Stimulated activated CD4-positive, alpha-beta T cell treated with anti-CD3 and anti-CD28 coated beads, TNF-alpha, amount 100 ng/mL, for 1 hour (primary cell): ENCODE measurements at places on chromosomes 4 and X.

DNA sequence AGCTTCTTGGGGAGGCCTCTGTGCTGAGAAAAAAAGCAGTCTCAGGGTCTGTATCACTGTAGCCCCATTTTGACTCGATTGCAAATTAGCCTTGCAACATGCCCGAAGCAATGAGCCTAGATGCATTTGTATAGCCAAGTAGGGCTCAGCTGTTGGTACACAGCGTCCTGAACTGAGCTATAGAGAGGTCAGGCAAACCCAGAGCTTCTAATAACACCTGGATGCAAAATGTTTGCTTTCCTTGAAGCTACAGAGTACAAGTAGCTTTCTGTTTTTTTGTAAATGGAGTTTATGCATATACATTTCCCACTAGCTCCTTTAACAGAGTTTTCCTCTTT is 87.8 kb downstream of the PLAC1 start:
- DNase-seq = no peak

DNA sequence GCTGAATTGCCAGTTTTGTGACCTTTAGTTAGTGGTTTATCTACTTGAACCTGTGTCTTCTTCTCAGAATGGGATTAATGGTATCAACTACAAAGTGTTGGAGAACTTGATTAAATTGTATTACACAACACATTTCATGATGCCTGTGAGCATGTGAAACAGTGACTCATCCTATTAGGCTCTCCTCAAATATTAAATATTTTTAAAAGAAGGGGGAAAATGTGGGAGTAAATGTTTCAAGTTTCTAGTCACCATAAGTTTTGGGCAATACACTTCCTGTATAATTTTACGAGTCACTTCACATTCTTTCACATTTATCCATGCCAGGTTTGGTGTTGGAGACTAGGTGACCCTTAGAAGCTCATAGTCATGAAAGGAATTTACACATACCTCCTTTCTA is 147.0 kb downstream of the HS3ST1 start:
- no peak for DNase-seq

- DNase-seq = no peak
Observed at GRCh38 chr4:128461291-128462102, 173.9 kb upstream of the PGRMC2 start.

DNA sequence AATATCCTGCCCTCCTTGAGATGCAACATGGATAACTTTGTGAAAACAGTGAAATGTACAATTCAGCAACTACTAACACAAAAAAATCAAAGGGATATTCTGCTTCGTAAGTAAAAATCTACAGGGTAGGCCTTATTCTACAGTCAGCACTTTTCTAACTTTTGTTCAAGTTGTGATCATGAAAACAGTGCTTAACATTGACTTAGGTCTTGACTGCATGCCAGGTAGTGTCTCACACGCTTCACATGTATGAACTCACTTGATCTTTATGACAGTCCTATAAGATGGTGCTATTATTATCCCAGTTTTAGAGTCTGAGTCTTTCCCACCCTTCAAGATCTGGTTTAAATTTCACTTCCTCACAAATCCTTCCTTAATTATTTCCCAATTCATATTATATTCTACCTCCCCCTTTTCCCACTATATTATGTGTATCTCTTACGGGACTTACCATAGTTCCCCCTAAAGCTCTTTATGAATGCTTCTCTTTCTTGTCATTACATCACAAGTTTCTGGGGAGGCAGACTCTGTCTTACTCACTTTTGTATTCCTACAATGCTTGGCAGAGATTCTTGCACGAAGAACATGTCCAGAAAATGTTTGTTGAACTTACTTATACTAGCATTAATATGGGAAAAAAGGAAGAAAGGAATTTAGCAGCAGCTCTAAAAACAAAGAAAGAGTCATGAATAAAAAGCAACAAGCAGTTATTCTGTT is 179.8 kb downstream of the SCFD2 start:
- no peak for DNase-seq

DNA sequence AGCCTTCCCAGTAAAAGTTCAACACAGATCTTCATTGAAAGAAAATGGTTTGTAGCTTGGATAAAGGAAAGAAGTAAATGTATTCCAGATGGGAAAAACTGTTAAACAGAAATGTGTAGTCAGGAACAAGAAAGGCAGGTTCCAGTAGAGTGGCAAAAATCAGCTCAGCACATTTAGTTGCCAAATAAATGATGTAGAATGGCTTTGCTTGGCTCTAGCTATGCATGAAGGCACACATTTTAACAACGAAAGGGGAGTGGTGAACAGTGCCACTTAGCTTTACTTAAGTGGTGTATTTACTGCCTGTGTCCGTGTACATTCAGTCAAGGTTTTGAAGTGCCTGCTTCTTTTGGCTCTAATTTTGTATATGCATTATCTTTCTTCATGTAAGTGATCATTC is 644.5 kb upstream of the ATOH1 start:
- DNase-seq = no peak

- DNase-seq = no peak
Observed at GRCh38 chr4:174023641-174024040, 259.8 kb downstream of the FBXO8 start.

GRCh38 chr4:4947721-4948120 is 71.5 kb downstream of the CYTL1 start:
- DNase-seq = no peak

- no peak for DNase-seq
Observed at GRCh38 chr4:154720618-154721267, 23.1 kb upstream of the LRAT start.

DNA sequence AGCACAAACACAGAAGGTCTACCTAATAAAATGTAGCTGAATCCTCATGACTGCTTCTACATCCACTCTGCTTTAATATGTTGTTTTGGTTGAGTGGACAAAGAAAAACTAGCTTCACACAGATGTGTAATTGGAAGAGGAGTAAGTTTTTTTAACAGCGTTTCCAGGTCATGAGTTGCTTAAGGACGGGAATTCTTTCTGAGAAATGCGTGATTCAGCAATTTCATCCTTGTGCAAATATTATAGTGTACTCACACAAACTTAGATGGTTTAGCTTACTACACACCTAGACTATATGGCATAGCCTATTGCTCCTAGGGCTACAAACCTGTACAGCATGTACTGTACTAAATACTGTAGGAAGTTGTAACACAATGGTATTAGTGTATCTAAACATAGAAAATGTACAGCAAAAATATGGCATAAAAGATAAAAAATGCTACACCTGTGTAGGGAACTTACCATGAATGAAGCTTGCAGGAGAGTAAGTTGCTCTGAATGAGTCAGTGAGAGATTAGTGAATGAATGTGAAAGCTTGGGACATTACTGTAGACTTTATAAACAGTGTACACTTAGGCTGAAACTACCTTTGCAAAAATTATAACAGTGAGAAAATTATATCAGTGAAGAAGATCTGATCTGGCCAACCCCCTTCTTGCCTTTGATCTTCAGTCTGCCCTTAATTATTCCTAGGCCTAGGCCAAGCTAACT is 70.8 kb upstream of the IL15 start:
- DNase-seq = no peak

- no peak for DNase-seq
Observed at GRCh38 chr4:155249016-155249566, 40.7 kb downstream of the NPY2R start.

- no peak for DNase-seq
Observed at GRCh38 chrX:151852294-151852693, 60.4 kb upstream of the MAGEA4 start.

GRCh38 chr4:137998666-137999429 is 243.3 kb downstream of the SLC7A11 start:
- DNase-seq = no peak

DNA sequence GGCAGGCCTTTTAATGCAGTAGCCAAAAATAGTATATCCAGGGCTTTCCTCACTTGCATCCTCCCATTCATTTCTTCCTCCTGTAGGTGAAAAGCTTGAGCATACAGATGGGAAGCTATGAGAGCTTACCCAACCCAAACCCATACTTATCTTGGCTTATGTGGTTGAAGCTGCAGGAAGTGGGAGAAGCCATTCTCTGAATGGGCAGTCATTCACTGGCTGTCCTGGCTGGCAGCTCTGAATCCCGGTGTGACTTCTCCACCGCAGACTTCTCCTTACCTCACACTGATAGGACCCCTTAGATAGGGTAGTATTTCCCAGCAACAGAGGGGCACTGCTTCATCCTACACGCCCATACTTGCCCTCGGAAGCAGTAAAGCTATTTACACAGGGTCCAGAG is 125.4 kb downstream of the AMMECR1 start:
- no peak for DNase-seq

DNA sequence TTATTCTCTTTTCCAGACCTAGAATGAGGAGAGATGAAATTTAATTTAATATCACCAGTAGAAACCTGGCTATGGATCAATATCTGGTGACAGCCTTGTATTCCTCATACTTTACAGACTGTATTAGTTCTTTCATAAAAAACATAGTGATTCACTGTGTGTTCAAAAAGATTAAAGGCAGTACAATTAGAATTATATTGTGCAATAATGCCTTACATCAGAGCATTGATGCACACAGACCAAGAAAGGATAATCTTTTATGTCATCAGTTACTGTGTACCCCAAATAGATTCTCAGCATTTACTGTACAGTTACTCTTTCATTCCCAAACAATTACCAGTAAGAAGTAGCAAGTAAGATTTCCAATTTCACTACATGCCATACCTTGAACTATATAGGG is 260.5 kb upstream of the ANXA10 start:
- DNase-seq = no peak

DNA sequence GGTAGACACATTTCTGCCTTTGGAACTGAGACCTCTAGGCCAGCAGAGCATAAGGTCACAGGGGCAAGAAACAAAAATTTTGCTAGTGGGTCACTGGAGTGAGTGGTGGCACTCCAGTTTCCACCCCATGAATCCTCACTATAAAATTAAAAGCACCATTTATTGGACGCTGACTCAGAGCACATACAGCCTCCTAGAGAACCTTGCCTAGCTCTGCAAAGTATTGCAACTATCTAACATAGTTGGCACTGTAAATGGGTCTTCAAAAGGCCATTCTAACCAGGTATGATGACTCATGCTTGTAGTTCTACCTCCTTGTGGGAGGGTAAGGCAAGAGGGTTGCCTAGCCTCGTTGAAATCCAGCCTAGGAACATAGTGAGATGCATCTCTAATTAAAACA is 25.1 kb downstream of the RRAGB start:
- no peak for DNase-seq

DNA sequence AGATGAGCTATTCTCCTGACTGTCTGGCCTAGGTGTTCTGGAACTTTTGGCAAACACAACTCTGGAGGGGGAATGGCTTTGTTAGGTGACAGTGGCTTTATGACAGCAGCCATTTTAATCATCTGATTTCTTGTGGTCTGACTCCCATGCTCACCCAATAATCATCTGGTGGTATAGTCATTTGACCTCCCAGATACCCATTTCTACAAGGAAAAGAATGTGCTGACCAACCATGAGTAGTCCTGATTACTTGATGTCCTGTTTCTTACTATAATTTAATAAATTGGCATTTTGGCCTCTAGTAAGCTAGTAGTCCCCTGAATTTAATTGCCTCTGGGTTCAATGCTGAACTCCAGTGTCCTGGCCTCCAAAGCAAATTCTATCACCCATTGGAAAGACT is 109.9 kb upstream of the DUSP21 start:
- DNase-seq = no peak

- DNase-seq = no peak
Observed at GRCh38 chr4:148224476-148224875, 217.7 kb downstream of the NR3C2 start.

GRCh38 chr4:98828801-98829200 is 100.1 kb downstream of the EIF4E start:
- DNase-seq = no peak

DNA sequence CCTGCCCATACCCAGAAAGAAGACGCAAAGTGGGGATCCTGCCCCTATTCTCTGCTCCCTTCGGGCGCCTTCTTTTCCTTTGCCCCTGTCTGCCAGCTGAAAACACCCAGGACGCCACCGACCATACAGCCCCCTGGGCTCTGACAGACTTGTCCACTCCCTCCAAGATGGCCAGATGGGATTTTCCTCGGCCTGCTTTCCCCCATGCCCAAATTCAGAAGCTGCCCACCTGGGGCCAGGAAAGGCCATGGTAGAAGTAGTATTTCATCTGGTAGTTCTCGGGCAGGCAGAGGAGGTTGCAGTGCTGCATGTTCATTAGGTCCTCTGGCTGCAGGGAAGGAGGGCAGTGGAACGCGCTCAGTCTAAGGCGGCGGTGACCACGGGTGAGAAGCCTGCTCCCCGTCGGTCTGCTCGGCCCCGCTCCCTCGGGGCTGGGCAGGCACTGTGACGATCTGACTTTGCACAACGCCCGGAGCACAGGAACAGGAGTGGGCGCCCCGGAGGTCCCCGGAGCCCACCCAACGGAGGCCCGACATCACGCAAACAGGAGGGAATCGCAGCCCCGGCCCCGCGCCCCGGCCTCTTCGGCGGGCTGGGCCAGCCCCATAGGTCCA is 582 bp downstream of the NAA10 start:
- DNase-seq = no peak

GRCh38 chr4:89029591-89029990 is 27.4 kb downstream of the FAM13A start:
- no peak for DNase-seq

DNA sequence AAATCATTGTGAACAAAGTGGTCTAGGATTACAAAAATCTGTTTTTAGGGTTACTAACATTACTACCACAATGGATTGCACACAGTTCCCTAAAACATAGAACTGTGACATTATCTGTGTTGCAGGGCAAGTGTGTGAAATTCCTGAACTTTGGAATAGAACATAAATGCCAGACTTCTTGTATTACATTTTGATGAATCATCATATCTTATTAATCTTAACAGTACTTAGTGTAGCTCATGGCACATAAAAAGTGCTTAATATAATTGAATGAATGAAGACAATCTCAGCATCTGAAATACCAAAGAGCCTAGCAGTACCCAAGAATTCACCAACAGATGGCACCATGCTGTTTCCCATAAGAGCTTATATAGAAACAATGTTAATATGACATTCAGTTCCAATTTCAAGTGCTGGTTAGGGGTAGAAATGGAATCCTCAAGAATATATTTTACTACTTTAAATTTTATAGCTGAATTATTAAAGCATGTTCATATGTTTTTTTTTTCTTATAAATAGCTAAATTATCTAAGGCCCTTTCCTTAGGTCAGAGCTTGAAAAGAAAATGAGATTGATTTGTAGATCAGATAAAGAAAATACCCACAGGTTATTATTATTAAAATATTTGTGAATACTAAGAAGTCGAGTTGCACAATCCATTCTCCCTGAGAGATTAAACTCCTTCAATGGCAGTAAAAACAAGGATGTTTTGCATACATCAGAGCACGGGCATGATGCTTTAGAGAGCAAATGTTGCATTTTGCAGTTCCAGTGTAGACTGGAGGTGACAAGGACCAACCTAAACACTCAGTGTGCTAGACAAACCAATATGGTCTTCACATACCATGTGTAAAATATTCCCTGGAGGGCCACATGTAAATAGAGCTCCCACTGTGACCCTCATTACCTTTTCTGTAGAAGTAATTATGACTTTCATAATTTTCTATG is 25.7 kb upstream of the SHISA3 start:
- DNase-seq = no peak

GRCh38 chrX:4091046-4091760 is 377.8 kb upstream of the PRKX start:
- DNase-seq = no peak

GRCh38 chr4:17124767-17125166 is 226.3 kb upstream of the LDB2 start:
- DNase-seq = no peak
